D721Med (cell line): ENCODE measurements at places on chromosomes 3 and 15.

- DNase-seq, result no peak
Observed at GRCh38 chr3:36319680-36320079, 60.6 kb upstream of the STAC start.

DNA sequence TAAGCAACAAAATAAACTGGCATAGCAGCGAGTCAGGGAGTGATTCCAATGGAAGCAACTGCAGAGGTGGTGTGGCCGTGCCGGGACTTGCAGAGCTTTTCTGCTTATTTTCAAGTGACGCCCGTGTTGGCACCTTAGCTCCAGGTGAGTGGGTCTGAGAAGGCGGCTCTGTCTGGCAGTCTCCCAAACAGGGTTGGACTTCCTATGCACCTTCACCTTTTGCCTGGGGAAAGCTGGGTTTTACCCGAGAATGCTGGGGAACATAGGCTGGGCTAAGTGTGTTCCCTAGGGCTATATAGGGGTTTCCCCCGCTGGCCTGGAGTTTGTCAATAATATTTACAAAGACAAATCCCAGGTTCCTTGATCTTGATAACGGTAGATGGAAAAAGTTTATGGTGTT lies 179.9 kb upstream of the TBL1XR1 start:
- DNase-seq, result no peak

- DNase-seq, result no peak
Observed at GRCh38 chr3:12227833-12228232, 61.0 kb upstream of the PPARG start.

- DNase-seq, result no peak
Observed at GRCh38 chr3:24514119-24514518, 19.5 kb upstream of the THRB start.

- DNase-seq, result no peak
Observed at GRCh38 chr3:175007306-175007705, 148.2 kb downstream of the NAALADL2 start.

- no peak for DNase-seq
Observed at GRCh38 chr3:111794711-111795110, 64.4 kb upstream of the PHLDB2 start.

DNA sequence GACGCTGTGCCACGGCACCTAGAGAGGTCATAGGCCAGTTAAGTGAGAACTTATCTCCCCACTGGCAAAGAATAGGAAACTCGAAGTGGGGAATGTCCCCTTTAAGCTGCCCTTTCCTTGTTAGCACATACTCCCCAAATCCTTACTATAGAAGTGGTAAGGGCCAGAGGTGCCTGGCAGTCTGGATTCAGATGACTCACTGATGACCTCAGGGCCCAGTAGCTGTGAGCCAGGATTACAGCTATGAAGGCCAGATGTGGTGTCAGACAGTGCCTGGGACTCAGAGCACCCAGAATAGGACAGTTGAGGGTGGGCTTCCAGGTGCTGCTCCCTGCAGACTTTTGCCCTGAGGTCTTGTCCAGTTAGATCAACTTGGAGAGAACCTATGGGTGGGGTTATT lies 37.7 kb downstream of the PDIA5 start:
- no peak for DNase-seq

GRCh38 chr3:117692416-117692995 lies 982.9 kb downstream of the TUSC7 start:
- DNase-seq, result no peak

- DNase-seq, result no peak
Observed at GRCh38 chr3:139906418-139906817, 28.6 kb upstream of the CLSTN2 start.

- no peak for DNase-seq
Observed at GRCh38 chr3:45272032-45272810, 46.1 kb upstream of the TMEM158 start.

DNA sequence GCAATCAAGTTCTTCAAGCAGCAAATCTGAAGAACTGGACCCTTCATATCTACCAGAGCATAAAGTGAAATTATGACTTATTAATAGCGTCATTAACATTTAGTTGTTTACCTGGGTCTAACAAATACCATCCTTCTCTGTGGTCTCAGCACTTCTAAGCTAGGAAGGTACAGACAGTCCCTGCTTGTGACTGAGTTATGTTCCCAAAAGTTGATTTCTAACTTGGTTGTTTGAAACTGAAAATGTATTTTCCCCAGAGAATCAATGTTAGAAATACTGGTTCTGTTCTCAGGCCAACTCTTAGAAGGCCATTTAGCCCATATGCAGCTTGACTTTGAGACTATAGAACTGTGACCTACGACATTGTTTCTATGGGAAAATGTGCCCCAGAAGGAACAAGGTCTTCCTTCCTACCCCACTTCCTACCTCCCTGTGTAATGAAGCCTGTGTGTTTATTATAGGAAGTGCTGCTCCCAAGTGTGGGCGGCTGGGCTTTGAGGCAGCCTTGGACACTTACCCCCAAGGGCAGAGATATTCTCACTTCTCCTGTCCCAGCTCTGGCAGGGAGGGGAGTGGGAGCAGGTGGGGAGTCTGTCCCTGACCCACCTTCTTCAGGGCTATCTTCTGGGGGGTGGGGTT lies 12.2 kb upstream of the MAPK6 start:
- DNase-seq, result no peak

GRCh38 chr3:46966811-46967210 lies 9.7 kb downstream of the CCDC12 start:
- no peak for DNase-seq

DNA sequence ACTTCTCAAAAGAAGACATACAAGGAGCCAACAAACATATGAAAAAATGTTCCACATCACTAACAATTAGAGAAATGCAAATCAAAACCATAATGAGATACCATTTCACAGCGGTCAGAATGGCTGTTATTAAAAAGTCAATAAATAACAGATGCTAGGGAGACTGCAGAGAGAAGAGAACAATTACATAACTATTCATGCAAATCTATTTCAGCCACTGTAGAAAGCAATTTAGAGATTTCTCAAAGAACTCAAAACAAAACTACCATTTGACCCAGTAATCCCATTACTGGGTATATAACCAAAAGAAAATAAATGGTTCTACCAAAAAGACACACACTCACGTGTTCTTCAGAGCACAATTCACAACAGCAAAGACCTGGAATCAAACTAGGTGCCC lies 116.3 kb downstream of the VPS13C start:
- no peak for DNase-seq
